ENCODE measurements at places on chromosomes 11 and 22. TPM values are rescaled to one million over a fixed set of nuclear protein-coding genes. Genes with fewer than 3 reads are reported as not detected.

GRCh38 chr22:29233277-29233877, 27.7 kb downstream of the EMID1 start:
- DNase-seq = no peak

The ANGPTL5 gene
- 0.09 TPM for total RNA-seq

The IGF2 gene
- 3.3 TPM for total RNA-seq

The POU2AF3 gene
- total RNA-seq = 0.45 TPM

DNA sequence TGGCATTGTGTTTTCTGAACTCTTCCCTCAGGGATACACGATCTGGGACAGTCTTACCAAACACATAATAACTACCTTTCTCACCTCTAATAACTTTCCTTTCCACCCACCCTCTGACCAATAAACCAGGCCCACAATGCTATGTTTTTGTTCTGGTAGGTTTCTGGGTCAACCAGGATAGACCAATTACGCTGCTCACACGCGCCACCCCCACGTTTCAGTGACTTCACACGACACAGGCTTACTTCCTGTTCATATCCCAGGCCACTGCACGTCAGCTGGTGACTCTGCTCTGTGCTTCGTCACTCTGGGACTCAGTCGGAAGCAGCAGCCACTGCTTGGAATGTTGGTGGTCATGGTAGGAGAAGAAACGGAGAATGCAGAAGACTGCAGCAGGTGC, 2.5 kb downstream of the KRTAP5-4 start:
- no peak for DNase-seq

GRCh38 chr11:119533921-119534736, 111.2 kb upstream of the THY1 start:
- peak; percentile 70 for DNase-seq

- DNase-seq = no peak
Measured at GRCh38 chr11:35247428-35247827, 108.5 kb downstream of the CD44 start.

GRCh38 chr11:26930518-26931247, 63.2 kb upstream of the FIBIN start:
- no peak for DNase-seq

DNA sequence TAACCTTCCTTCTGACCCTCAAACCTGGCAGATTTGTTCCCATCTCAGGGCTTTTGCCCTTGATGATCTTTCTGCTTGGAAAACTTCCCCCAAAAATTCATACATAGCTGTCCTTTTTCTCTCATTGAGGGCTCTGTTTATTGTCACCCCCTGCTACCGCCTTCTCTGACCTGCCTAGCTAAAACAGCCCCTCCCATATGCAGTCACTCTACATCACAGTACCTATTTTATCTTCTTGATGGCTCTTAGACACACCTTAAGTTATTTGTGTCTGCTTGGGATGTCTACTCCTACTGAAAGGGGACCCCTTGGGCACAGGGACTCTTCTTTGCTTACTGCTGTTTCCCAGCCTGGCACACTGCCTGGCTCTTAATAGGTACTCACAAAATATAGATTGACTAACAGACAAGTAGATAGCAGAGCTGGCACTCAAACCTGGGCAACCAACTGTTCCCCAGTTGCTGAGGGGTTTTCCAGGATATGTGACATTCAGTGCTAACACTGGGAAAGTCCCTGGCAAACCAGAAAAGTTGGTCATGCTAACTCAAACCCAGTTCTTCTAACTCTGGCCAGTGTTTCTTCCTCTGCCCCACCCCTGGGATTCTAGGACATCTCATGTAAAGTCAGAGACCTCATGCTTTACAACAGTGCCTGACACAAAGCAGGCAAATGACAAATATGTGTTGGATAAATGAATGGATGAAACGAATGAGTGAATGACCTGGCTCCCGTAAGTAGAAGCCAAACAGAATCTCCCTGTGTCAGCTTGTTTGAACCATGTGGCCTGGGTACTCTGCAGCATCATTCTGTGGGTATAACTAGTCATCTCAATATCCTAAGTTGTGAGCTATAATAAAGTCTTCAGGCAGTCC, 19.8 kb upstream of the FJX1 start:
- DNase-seq = no peak

GRCh38 chr22:20279662-20280134, 11.6 kb upstream of the RTN4R start:
- no peak for DNase-seq

DNA sequence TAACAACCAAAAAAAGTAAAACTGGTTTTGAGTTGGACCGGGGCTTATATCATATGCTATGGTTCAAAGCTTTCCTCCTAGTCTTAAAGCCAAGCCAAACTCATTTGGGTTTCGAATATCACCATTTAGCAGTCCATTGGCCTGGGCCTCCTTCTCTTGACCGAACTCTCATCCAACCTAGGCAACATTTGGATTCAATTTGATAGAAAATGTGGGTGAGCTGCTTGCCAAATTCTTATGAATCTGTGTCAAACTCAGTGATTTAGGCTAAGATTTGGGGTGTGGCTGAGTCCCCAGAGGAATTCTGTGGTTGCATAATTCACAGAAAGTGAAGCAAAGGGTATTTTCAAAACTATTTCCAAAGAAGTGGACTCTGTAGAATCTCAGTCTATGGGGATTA, 83.7 kb downstream of the BLID start:
- DNase-seq = peak; percentile 99

- peak; percentile 45 for DNase-seq
Measured at GRCh38 chr11:130029137-130029536, 26.5 kb upstream of the PRDM10 start.
